AG20443 (cell line): ENCODE measurements at places on chromosomes 4 and X.

DNA sequence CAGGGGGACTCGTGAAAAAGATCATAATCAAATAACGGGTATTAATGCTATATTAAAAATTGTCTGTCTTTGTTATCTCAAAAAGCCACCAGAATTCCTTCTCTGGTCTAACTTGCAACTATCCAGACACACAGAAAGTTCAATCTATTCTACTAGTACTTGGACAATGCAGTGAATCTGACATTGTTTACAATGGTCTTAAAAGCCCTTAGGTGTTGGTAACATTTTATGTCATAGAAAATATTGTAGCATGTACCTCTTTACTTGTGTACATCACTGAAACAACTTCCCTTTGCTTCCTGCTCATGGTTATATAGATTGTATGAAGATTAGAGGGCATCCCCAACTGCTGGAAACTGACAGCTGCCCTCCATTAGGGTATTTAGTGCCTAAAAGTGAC is 71.1 kb upstream of the PPP3CA start:
- DNase-seq, result no peak

- DNase-seq, result no peak
Observed at GRCh38 chrX:69959712-69960111, 90.0 kb downstream of the AWAT2 start.

DNA sequence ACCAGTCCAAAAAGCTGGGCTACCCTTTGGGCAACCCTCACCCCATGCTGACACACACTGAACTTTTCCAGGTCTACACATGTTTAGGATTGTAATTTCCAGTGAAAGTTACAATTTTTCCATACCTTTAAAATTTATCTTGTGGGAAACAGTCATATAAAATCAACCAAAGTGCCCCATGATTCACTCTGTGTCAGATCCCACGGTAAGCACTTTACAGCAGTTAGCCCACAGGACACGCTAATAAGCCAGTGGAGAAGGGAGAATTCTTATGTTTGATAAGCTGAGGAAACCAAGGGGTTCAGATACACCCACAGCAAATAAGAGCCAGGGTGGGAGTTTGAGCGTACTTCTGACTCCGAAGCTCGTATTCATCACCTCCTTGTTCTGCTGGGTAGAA is 72.4 kb upstream of the TBL1X start:
- DNase-seq, result no peak

DNA sequence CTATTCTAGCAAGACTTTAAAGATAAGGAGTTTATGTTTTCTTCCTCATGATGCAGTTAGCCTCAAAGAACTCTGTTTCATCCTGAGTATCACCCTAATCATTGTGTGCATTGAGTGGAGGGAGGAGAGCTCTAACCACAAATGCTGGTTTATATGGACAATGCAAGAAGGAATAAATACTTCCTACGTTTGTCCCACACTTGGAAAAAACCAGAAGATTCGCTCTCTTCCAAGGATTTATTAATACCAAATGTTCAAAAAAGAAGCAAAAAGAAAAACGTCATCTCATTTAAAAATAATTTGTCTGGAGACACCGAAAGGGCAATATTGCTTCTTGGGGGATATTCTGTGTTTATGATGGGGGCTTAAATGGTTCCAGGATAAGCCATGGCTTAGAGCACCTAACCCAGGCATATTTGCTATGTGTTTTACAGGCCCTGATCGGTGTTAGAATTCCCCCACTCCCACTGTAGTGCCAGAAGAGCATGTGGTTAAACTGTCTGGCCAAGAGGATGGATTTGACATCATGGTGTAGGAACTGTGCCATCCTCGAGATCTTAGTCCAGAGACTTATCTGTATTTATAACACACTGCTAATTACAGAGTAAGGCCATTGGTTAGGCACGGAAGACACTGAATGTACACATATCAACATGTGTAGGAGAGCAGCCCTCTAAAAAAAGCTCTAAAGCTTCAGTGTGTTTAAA is 227.2 kb downstream of the ANK2 start:
- DNase-seq, result peak; percentile 48

- DNase-seq, result no peak
Observed at GRCh38 chrX:37644381-37645305, 40.9 kb upstream of the XK start.

- DNase-seq, result no peak
Observed at GRCh38 chrX:23871905-23872546, 35.7 kb downstream of the APOO start.

DNA sequence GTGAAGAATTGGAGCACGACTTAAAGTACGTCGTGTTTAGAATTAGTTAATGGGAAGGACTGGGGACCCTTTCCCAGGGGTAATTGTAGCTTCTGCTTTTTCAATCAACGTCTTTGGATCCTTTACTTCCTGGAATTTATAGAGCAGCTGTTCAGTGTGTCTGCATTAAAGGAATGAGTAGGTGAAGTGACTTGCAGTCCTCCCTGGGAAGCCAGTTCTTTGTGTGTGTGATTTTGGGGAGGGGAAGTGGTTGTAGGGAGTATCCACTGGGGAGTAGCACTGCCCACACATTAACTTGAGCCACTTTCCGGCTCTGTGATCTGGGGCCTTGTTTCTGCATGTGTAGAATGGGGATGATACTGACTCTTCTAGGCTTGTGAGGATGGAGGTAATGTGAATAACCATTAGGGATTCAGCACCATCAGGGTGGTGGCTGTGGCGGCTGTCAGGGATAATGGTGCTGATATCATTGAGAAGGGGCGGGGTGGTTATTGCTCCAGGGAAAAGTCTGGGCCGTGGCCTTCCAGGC is 54.7 kb downstream of the TMEM131L start:
- DNase-seq, result no peak
